ENCODE measurements at places on chromosomes 5 and 9.

GRCh38 chr5:8961956-8962355, 583.9 kb downstream of the SEMA5A start:
- no peaks in the 10 kb centered on the region for H3K4me1 ChIP-seq
- H3K4me3 ChIP-seq = no peak overlapping the region

DNA sequence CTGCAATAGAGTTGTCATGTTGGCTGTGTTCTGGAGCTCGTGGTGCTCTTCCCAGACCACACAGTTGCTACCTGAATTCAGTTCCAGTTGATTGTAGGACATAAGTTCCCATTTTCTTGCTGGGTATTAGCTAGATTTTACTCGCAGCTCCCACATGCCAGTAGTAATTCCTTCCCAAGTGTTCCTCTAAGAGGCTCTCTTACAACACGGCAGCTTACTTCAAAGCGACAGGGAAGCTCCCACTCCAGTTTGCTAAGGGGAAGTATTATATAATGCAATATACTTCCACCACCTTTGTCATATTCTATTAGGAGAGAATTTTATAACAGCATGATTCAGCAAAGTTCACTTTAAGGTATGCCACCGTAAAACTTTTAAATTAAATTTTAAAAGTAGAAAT, 623.0 kb downstream of the SLCO4C1 start:
- no peaks in the 10 kb centered on the region for H3K4me1 ChIP-seq
- H3K4me3 ChIP-seq = no peak overlapping the region
- H3K36me3 ChIP-seq = no peaks in the 10 kb centered on the region
- H3K27ac ChIP-seq = no peak overlapping the region
- no peak for DNase-seq

DNA sequence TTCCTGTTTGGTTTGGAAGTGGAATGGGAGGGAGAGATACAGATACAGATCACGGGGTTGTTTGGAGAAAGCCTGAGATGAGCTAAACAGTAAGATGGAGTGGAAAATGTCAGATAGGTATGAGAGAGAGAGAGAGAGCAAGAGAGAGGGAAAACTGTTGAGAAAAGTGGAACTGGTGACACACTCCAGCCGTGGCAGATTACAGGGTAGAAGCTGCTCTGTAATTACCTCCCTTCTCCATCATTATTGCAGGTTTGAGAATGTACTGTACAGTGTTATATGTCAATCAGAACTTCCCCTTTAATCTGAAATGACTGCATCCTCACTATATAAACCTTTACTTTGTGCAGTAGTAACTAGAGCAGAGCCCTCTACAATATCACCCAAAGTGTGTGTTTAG, 74.5 kb upstream of the WWC1 start:
- no peak for DNase-seq
- no peaks in the 10 kb centered on the region for H3K36me3 ChIP-seq
- H3K4me1 ChIP-seq = peaks cover 6% of the 10 kb centered on the region
- no peak overlapping the region for H3K27ac ChIP-seq

DNA sequence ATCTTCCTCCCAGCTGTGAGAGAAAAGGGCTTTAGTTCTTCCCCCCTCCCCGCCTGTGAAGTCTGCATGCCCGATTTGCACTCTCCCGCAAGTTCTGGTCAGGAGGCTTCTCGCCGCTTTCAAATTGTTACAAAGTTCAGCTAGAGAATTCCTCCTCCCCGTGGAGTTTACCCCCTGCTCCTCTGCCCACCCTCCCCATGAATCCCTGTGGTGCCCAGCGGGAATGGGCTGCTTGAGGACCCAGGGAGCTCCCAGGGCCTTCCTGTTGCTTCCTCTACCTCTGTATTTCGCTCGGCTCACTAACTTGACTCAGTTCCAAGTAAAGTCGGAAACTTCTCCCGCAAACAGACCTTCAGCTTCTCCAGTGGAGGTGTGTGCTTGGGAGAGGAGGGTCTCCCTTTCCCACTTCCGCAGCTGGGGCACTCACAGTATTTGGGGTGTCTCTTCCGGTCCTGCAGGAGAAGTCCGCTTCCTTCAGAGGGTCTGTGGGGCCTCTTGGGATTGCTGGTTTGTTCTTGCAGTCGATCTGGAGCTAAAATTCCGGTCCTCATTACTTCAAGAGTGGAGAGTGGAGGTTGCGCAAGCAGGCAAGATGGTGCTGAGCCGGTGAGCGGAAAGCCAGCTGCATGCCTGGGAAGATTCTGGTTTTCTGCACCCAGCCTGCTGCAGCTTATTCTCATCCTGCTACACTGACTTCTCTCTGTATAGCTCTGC, 97.8 kb downstream of the ADAMTS12 start:
- no peak overlapping the region for H3K27ac ChIP-seq
- no peak overlapping the region for H3K4me3 ChIP-seq
- no peak for DNase-seq

DNA sequence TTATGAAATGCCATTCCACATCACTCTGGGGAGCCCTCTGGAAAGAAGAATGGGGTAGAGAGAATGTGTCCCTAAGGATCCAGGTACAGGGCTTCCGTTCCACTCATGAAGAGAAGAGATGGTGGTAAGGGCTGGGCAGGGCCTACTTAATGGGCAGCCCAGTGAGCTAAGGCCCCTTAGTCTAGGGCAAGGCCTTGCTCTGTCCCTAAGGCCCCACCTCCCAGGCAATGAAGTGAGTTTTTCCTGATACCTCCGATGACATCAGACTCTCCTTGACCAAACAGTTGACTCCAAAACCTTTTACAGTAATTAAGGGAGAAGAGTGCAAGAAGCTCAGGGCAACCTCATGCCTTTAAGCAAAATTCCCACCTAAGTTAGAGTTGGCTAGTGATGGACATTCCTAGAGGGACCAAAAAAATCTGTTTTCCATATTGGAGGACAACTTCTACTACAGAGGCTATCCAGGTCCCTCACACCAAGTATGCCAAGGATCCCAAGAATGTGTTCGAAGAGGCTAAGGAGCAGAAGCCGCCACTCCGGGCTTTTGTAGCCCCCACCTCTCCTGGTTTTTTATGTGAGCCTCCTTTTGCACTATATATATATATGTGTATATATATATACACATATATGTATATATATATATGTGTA, 5.9 kb downstream of the KLF9 start:
- no peak overlapping the region for H3K4me3 ChIP-seq
- peaks cover 14% of the 10 kb centered on the region for H3K36me3 ChIP-seq
- H3K27me3 ChIP-seq = no peaks in the 10 kb centered on the region
- H3K27ac ChIP-seq = no peak overlapping the region

DNA sequence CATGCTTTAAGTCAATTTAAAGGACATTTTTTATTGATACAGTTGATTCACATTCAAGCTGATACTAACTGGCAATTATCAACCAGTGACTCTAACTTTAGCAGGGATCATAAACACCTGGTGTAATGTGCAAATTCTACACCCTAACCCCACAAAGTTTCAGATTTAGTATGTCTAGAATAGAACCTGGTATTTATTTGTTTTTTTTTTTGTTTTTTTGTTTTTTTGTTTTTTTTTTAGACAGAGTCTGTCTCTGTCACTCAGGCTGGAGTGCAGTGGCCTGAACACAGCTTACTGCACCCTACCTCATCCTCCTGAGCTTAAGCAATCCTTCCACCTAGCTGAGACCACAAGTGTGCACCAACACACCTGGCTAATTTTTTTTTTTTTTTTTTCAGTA, 311.2 kb upstream of the SEMA6A start:
- no peak for DNase-seq
- H3K4me1 ChIP-seq = no peaks in the 10 kb centered on the region

DNA sequence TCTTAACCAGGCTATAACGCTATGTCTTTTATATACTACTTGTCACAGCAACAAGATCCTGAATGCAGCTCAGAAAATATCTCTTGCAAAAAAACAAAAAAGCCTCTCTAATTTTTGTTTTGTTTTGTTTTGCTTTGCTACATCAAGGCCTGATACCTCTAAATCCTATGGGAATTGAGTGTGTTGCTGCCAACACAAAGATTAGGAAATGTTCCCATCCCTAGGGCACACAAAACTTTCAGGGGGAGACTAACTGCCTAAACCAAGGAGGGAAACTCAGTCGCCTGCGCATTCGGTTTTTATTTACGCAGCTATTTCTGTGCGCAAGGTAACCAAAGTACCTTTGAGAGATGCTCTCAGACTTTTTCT, 1.7 kb downstream of the SSBP2 start:
- H3K4me1 ChIP-seq = peaks cover 35% of the 10 kb centered on the region
- no peaks in the 10 kb centered on the region for H3K36me3 ChIP-seq
- peak overlapping the region; percentile 92 for H3K4me3 ChIP-seq
- DNase-seq = no peak
- H3K27ac ChIP-seq = peak overlapping the region; percentile 91
- H3K27me3 ChIP-seq = peaks cover 10% of the 10 kb centered on the region

GRCh38 chr9:93456504-93456903, 3.1 kb upstream of the FAM120AOS start:
- no peak for DNase-seq
- peak overlapping the region; percentile 37 for H3K4me3 ChIP-seq
- H3K27me3 ChIP-seq = no peaks in the 10 kb centered on the region
- peaks cover 77% of the 10 kb centered on the region for H3K36me3 ChIP-seq

GRCh38 chr9:27866741-27867140, 293.5 kb upstream of the C9orf72 start:
- H3K4me1 ChIP-seq = no peaks in the 10 kb centered on the region
- no peak overlapping the region for H3K4me3 ChIP-seq
- H3K36me3 ChIP-seq = no peaks in the 10 kb centered on the region
- no peak for DNase-seq
- H3K27me3 ChIP-seq = peaks cover 7% of the 10 kb centered on the region

DNA sequence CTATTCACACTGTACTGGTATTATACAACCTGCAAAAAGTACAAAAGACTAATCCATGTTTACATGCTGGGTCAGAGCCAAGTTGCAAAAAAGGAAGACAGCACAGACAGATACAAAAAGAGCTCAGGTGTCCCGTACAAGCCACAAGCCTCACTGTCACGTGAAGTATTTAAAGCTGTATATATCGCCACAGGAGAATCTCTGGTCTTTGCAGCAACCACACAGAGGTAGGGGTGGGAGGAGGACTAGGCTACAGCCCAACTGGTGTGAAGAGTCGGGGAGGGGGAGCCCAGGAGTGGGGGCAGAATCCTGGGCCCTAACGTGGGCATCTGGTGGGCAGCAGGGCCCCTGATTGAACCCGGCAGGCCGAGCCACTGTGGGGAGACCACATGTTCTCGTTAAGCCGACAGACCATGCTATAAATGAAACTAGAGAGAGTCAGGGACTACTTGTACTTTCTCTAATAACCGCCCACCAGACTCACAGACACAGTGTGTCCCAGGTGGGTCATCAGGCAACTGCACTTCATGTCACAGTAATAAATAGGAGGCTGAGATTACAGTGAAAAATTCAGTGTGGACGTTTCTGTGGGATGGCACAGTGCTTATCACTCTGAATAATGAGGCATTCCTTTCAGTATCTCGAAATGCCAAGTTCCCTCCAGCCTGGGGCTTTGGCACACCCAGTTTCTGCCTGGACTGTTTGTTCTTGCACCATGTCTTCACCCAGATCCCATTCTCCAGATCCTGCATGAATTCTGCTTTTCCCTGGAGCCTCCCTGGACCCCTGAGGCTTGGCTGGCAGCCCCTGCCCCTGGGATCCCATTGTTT, 79.3 kb upstream of the SH3PXD2B start:
- DNase-seq = peak; percentile 3
- H3K27ac ChIP-seq = no peak overlapping the region
- H3K4me1 ChIP-seq = peaks cover 6% of the 10 kb centered on the region
- no peak overlapping the region for H3K4me3 ChIP-seq
- peaks cover 6% of the 10 kb centered on the region for H3K27me3 ChIP-seq

DNA sequence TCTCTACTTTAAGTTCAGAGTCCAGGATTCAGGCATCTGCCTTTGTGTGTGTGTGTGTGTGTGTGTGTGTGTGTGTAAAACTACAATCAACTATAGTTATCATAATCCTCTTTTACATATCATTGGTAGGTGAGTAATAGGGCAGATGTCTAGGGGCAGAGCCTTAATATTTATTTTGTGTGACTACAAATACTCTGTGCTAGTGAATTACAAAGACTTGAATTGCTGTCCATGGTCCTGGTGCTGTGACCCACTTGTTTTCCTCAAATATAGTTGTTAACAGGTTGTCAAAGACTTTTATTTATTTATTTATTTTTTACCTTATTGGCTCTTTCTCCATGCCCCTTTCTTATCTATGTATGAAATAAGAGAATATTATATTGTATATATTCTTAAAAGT, 196.8 kb downstream of the ANXA1 start:
- H3K4me1 ChIP-seq = no peaks in the 10 kb centered on the region
- DNase-seq = no peak
- no peaks in the 10 kb centered on the region for H3K27me3 ChIP-seq
- H3K27ac ChIP-seq = no peak overlapping the region
- H3K36me3 ChIP-seq = no peaks in the 10 kb centered on the region
- H3K4me3 ChIP-seq = no peak overlapping the region

GRCh38 chr9:113593682-113594281, 130.3 kb downstream of the RGS3 start:
- H3K4me3 ChIP-seq = no peak overlapping the region
- peak overlapping the region; percentile 70 for H3K27ac ChIP-seq
- no peak for DNase-seq
- peaks cover 51% of the 10 kb centered on the region for H3K36me3 ChIP-seq
- peaks cover 32% of the 10 kb centered on the region for H3K4me1 ChIP-seq

- peaks cover 27% of the 10 kb centered on the region for H3K27me3 ChIP-seq
- no peaks in the 10 kb centered on the region for H3K36me3 ChIP-seq
- H3K4me3 ChIP-seq = no peak overlapping the region
- H3K27ac ChIP-seq = no peak overlapping the region
- no peak for DNase-seq
Observed at GRCh38 chr5:134059758-134060495, 54.6 kb upstream of the TCF7 start.

GRCh38 chr5:32233220-32233695, 59.1 kb upstream of the GOLPH3 start:
- peaks cover 25% of the 10 kb centered on the region for H3K4me1 ChIP-seq
- no peak overlapping the region for H3K27ac ChIP-seq
- no peak for DNase-seq
- peaks cover 55% of the 10 kb centered on the region for H3K36me3 ChIP-seq
- no peak overlapping the region for H3K4me3 ChIP-seq

GRCh38 chr9:86282979-86283535, 719 bp upstream of the ISCA1 start:
- peaks cover 38% of the 10 kb centered on the region for H3K36me3 ChIP-seq
- peak overlapping the region; percentile 95 for H3K4me3 ChIP-seq
- DNase-seq = no peak
- H3K27ac ChIP-seq = peak overlapping the region; percentile 99

DNA sequence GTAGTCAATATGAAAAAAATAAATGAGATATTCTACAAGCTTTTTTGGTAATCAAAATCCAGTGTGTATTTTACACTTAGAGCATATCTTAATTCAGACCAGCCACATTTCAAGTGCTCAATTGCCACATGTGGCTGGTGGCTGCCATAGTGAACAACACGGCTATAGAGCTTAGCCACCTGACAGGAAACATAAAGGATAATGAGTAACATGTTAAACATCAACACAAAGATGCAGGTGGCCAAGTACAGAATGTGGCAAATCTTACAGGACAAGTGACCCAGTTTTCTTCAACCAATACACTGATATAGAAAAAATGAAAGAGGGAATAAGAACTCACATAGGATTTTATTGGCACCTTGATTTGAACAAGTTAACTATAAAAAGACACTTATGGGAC, 61.4 kb downstream of the KIF24 start:
- H3K4me3 ChIP-seq = no peak overlapping the region
- peaks cover 11% of the 10 kb centered on the region for H3K36me3 ChIP-seq
- no peak for DNase-seq
- H3K27ac ChIP-seq = no peak overlapping the region

Data from activated T-helper 2 cell treated with anti-CD3 and anti-CD28 coated beads, Interferon-gamma antibody, Interleukin-2, Interleukin-4, amounts not matched to agents 10 μg/mL and 5 μg/mL and 100 μg/mL, durations not matched to agents 14 hours and 24 hours and 36 hours (primary cell).